CD8-positive, alpha-beta memory T cell (primary cell): ENCODE measurements at places on chromosomes 5 and 9.
A peak's percentile ranks its signal among the peaks of the same experiment; 100 is the strongest.

DNA sequence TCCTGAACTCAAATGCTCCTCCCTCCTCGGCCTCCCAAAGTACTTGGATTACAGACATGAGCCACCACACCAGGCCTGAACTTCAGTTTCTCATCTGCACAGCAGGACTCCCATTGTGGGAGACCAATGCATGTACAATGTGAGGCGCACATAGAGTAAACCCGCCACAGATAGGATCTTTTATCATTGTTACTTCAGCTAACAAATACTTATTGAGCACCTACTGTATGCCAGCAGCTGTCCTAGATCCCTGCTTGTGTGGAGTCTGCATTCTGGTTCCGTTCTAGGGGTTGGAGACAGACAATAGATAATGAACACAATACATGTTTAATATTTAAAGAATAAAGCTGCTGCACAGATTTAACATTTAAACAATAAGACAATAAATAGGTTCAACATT is 6.3 kb upstream of the SLC25A51 start:
- no peak for DNase-seq

- no peak for DNase-seq
Measured at GRCh38 chr9:101381833-101382342, 2.9 kb downstream of the BAAT start.

DNA sequence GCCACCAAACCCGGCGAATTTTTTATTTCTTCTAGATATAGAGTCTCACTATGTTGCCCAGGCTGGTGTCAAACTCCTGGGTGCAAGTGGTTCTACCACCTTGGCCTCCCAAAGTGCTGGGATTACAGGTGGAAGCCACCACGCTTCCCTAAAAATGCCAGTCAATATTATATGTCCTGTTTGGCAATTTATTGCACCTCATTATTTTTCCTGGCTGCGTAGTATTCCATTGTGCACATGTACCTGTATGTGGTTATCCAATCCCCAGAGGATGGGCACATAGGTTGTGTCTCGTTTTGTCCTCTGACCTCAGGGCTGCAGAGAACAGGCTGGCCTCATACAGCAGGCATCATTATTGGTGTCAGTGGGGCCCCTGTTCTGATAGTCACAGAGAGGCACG is 181.7 kb downstream of the C9orf50 start:
- DNase-seq = no peak

DNA sequence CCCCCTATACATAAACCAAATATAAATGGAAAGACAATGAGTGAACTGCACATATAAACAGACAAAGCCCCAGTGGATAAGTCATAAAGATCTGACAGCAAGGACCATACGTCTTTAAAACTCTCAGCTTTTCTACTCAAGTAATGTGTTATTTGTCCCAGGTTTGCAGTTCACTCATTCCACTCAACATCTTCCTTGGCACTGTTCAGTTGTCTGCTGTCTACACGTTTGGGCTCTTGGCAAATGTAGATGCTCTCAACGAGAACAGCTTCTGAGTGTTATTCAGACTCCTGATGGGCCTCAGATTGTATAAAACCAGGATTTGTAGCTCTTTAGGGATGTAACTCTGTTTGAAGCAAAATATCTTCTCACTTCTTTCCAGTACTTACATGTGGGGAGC is 198.2 kb upstream of the SEMA6A start:
- no peak for DNase-seq

GRCh38 chr5:27093279-27093678 is 54.9 kb upstream of the CDH9 start:
- no peak for DNase-seq

DNA sequence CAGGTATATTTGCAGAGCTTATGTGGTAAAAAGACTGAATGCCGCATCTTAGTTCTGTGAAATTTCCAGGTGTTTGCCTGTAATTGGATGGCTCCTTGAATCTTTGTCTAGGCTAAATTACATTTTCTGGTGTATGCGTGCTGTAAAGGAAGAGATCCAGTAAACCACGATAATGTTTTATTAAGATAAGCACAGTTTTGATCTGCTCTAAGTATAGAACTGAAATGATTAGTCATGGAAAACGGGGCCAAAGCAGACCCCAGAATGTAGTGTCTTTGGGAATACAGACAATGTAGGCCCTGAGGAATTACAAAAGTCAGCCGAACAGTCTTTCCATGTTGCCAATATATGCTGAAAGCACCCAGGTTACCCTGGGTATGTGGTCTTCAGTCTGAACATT is 257.3 kb downstream of the FANCC start:
- no peak for DNase-seq

DNA sequence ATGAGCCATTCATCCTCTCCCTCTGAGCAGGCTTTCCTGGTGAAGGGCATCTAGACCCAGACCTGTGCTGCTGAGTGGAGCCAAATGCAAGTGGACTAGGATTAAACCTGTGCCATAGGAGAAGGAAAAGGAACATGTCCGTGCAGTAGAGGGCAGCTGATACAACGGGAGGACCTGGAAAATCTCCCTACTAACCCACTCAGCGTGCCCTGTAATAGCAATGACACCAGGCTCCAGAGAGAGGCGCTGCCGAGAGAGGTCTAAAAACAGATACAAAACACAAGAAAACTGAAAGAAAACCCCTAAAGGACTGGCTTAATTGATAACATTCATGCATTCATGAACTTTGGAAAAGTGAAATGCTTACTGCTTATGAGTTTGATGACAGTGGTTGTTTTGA is 60.8 kb downstream of the PFDN1 start:
- no peak for DNase-seq

GRCh38 chr9:68555437-68556150 is 14.9 kb upstream of the TMEM252 start:
- no peak for DNase-seq

DNA sequence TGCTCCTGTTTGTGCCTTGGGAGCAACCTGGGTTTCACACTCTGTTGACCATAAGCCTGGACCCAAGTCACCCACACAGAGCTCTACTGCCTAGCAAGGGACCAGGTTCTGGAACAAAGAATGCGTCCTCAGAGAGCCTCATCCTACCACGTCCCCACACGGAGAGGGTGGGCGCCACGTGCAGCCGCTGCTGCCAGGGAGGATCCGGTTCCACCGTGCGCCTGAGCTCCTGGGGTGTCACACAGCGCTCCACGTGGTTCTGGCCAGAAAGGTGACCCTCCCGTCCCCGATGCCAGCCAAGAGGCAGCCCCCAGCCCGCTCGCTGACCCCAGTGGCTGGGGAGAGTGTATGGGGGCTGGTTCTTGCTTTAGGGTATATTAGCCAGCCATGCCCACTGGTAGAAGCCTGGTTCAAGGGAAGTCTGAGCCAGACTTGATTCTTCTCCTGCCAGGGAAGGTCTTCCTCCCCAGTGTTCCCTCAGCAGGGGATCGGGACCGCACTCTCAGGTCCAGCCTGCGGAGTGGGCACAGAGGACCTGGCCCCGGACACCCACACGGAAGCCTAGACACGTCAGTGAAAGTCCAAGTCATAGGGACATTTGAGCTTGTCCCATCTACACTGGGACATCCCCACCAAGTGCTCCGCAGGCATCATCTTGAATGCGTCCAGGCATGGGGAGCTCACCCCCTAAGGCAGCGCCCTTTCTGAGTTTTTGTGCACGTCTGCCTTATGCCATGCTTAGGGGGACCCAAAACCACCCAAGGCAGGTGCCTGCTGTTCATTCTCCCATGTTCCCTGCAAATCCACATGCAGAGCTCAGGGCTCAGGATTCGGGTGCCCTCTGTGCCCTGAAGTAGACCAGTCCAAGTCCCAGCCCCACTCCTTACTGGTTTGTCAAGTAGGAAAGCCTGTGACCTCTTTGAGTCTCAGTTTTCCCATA is 2.4 kb downstream of the FCN1 start:
- DNase-seq = no peak

DNA sequence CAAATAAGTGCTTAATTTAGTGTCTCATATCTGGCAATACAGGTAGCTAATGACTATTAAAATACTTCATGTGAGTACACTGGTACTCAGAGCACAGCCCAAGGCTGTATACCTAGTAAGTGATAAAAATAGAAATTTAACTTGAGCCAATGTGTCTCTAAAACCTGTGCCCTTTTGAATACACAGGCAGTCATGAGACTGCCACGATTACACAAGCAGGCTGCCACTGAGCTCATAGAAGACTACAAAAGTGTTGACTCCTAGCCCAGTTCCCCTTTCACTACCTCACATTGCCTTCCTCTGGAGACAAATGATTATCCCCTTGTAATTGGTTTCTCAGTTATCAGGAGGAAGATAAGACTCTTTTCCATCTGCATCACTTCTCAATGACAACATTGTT is 66.3 kb upstream of the PAPPA start:
- no peak for DNase-seq

DNA sequence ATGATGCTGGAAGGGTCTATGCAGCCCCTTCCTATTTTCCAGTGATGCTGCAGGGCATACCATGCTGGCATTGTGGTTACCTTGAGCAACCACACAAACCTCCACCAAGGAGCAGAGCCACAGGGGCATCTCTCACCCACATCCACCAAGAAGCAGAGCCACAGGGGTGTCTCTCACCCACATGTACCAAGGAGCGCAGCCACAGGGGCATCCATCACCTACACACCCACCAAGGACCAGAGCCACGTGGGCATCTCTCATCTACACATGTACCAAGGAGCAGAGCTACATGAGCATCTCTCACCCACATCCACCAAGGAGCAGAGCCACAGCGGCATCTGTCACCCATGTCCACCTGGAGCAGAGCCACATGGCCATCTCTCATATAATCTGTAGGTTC is 8.8 kb upstream of the GM2A start:
- DNase-seq = no peak

- no peak for DNase-seq
Measured at GRCh38 chr9:90523958-90524357, 118.7 kb downstream of the DIRAS2 start.

- no peak for DNase-seq
Measured at GRCh38 chr5:160458806-160459800, 37.4 kb downstream of the PTTG1 start.

DNA sequence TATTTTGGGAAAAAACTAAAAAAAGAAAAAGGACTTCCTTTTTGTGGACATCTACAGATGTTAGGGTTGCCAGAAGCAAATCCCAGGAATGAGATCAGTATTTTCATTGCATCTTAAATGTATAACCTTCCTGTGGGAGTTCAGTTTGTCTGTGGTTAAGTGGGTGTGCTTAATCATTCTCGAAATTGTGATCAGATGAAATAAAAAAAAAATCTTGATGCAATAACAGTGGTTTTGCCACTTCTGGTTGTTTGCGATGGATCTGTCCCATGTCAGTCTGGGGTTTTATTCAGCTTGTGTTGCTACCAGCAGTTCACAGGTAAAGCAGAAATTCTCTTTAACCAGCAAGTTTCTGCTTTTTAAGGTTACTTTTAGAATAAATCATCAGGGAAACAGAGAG is 179.0 kb downstream of the MAN2A1 start:
- no peak for DNase-seq

DNA sequence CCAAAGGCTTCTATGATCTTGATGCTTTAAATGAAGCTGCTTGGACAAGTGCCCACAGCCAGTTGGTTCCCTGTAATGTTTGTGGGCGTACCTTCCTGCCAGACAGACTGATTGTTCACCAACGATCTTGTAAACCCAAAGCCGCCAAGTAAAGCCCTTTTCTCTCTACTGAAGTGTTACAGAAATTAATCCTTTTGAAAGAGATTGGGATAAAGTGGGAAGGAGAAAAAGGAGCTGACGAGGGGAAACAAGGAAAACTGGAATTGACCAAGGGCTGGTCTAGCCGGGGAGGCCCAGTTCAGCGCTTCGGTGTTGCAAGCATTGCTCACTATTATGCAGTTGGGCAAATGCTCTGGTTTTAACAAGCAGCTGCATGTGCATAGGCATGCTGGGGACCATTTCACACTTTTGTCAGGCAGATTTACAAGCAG is 53.2 kb downstream of the ZNF474 start:
- no peak for DNase-seq

- DNase-seq = no peak
Measured at GRCh38 chr5:93790401-93790800, 49.0 kb upstream of the POU5F2 start.

DNA sequence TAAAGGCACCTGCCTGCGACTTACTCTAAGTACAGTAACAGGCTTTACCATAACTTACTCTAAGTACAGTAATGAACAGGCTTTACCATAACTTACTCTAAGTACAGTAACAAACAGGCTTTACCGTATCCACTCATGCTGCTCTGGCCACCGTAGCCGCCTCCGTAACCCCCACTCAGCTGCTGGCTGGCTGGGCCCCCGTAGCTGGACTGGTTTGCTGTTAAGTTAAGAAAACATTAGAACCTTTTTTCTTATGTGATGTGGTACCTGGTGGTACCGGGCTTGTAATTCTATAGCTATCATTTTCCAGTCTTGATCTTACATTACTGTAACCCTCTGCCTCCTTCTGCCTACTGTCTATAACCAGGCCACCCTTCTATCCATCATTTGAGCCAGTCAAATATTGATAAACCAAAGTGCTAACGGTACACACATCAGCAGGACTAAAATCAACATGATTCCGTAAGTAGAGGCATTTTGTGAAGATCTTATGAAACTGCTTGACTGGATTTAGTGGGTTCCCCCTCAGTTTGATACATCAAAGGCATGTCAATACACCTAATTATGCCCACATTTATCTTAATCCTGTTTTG is 7.4 kb downstream of the HNRNPH1 start:
- no peak for DNase-seq

- no peak for DNase-seq
Measured at GRCh38 chr9:94779031-94779430, 52.5 kb downstream of the AOPEP start.

DNA sequence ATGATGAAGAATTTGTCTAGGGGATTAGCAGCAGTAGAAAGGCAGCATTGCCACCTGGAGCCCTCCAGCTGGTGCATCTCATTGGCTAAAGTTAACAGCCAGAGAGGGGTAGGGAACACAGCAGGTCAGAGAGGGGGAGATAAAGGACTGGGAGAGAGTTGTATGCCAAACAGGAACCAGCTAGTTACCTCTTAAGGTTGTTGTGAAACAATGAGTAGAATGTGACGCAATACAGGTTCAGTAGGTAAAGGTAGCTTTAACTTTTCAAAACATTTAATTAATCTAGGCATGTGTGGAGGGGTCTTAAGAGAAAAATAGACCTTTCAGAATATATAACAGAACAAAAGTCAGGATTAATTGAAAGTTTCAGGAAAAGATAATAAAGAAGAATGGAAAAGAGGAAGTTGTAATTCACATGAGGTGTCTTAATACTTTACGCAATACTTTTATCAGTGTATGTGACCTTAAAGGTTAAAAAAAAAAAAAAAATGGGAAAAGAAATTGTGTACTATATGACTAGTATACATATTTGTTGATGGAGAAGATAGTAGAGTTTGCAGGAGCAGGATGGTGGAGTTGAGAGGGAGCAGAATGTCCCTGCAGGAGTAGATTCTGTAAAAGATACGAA is 14.3 kb downstream of the FBXO38 start:
- DNase-seq = no peak

GRCh38 chr9:78273761-78274160 is 23.2 kb upstream of the PSAT1 start:
- no peak for DNase-seq

- DNase-seq = no peak
Measured at GRCh38 chr5:161547738-161548486, 1.4 kb upstream of the GABRB2 start.

- peak; percentile 50 for DNase-seq
Measured at GRCh38 chr5:169637085-169637548, at the start of gene DOCK2. TSS of gene DOCK2 (plus strand) at chr5:169637275. CDS start at chr5:169637327, 52 bp downstream.
